B cell (primary cell): ENCODE measurements at places on chromosomes 1 and 21. TPM values are rescaled to one million over a fixed set of nuclear protein-coding genes. Genes with fewer than 3 reads are reported as not detected.

The ANKRD35 gene
- polyA plus RNA-seq = 0.04 TPM in 1 of 2 replicates, not detected in the other

GRCh38 chr1:162554258-162554657 lies 7.3 kb upstream of the UAP1 start:
- DNase-seq = no peak

DNA sequence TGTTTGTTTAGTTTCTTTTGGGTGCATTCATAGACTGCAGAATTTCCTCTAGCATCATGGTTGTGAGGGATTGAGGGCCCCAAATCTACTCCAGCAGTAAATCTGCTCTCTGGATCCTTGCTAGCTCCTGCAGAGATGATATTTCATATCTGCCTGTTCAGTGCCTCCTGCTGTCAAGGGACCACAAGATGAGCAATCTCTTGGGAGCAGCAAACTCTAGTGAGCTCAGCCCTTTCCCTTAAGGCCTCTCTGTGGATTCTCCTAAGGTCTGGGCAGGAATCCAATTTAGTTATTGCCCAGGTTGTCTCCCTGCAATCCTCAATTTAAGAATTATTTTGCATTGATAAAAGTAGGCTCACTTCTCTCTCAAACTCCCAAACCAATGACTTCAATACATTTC lies 76.9 kb downstream of the RGS18 start:
- DNase-seq = no peak

DNA sequence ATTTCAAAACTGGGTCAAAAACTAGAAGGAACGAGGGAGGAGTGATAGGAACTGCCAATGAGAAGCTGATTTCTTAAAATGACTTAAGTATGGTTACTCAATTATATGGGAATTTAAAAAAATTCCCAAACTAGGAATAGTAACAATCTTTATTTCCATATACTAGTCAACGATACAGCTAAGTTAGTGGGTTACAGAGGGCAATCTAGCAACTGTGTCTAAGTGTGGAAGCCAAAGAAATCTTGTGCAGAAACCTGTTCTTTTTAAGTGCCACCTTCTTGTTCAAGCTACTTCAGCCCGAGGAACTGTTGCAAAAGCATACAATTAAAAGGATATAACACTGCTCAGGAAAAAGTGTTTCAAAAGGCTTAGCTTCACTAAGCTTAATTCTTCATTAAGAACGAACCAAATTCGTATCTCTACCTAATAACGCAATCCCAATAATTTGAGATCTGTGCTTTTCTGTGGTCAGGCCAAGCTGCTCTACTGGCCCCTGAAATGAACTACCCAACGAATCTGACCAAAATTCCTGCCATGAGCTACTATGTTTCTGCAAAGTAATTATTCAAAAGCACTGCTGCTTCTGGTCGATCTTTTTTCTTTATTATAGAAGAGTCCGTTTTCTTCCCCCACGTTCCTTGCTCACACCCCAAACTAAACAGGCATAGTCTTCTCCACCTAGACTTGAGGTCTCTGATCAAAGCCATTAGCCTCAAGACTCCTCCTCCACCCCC lies 1.8 kb downstream of the USP24 start:
- DNase-seq = peak; percentile 42

GRCh38 chr1:37303884-37304574 lies 170.4 kb upstream of the ZC3H12A start:
- no peak for DNase-seq
